ENCODE measurements at places on chromosomes 16 and 17.
A peak's percentile ranks its signal among the peaks of the same experiment; 100 is the strongest.

- no peak for DNase-seq
Measured at GRCh38 chr17:9225305-9226101, 204.2 kb downstream of the NTN1 start.

- no peak for DNase-seq
Measured at GRCh38 chr17:40190197-40191021, 13.1 kb downstream of the RAPGEFL1 start.

GRCh38 chr17:3535253-3535995 is 22.2 kb downstream of the TRPV3 start:
- peak; percentile 23 for DNase-seq

GRCh38 chr16:11439790-11440656 is 94.8 kb downstream of the RMI2 start:
- DNase-seq = no peak

- DNase-seq = no peak
Measured at GRCh38 chr16:30524575-30525568, 1.5 kb downstream of the ZNF768 start.

- no peak for DNase-seq
Measured at GRCh38 chr16:69171325-69172084, 15.5 kb upstream of the SNTB2 start.

DNA sequence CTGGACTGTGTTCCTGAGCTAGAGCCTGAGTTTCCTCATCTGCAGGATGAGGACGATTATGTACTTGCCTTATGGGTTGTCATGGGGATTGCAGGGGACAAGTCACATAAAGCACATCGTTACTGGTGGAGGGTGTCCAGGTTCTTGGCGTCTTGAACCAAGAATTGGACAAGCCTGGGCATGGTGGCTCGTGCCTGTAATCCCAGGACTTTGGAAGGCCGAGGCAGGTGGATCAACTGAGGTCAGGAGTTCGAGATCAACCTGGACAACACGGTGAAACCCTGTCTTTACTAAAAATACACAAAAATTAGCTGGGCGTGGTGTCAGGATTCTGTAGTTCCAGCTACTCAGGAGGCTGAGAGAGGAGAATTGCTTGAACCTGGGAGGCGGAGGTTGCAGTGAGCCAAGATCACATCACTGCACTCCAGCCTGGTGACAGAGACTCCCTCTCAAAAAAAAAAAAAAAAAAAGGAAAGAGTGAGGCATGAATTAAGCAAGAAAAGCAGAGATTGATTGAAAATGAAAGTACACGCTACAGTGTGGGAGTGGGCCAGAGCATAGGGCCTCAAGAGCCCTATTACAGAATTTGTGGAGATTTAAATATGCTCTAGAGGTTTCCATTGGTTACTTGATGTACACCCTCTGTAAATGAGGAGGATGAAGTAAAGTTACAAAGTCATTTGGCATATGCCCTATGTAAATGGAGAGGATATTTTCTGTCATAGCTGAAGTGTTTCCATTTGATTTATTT is 30.7 kb downstream of the ADGRG5 start:
- no peak for DNase-seq

DNA sequence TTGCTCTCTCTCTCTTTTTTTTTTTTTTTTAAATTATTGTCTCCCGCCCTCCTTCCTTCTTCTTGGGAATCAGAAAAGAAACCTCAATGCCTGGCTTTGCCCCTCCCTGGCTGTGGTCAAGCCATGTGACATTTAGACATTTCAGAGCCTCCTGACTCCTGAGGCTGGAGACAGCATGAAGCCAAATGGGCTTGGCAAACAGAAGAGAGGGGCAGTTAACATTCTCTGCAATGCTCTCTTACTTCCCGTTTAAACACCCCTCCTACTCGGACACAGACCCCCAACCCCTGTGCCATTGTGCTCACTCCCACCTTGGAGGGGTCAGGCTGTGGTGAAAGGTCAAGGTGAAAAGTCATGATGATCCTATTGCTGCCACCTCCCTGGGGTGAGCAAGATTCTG is 14.7 kb upstream of the MEOX1 start:
- no peak for DNase-seq

- no peak for DNase-seq
Measured at GRCh38 chr17:28173801-28174200, 131.3 kb downstream of the NLK start.

DNA sequence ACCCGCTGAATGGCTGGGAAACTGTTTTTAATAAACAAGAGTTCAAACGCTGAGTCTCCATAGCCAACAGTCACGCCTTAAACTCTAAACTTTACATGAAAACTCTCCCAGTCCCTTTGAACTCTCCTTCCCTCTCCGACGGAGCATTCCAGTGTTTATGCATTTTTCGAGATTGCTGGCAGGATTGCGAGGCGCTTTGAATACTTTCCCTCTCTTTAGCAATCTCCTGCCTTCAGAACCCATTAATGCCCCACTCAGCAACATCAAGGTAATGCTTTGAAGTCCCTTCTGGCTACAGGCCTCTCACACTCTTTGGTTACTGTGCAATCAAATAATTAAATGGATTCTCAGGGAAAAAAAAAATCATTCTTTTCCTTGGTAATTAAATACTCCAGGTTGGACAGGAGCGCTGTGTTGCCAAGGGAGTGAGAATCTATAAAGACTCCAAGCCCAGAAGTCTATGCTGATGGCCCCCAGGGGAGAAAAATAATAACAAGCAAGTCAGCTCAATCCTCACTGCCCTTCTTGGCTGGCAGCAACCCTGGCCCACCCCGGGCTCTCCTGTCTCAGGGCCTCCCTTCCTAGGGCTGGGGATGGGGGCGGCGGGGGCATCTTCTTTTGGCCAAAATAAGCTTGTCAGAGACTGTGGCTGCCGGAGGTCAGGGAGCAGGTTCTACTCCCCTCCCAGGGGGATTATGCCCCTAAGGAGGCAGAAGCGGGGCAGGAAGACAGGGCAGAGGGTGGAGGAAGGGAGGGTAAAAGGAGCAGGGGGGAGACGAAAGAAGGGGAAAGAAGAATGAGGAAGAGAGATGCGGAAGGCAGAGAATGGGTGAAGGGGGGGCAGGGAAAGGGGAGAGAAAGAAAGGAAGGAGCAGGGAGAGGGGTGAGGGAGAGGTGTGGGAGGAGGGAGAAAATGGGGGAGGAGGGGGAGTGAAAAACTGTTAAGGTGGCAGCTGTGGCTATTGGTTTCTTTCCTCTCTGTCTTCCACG is 45.2 kb downstream of the AXIN2 start:
- no peak for DNase-seq

DNA sequence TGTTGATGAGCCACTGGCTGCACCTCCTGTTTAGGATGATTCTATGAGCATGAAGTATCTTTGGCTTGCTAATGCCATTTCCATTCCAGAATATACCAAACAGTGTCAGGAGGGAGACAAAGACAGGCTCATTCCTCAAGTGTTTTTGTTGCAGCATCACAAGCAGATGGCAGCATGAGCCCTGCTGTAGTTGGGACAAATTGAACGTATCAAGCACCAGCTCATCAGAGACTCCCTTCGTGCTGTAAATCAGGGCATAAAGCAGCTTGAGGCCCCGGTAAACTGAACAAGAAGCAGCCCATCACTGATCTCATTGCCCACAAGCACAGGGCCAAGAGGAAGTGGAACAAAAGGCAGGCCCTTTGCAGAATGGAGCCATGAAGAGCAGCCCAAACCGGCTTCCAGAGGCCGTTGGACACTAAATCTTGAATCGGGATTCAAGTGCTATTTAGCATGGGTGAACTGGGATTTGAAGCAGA is 45.9 kb upstream of the HS3ST3A1 start:
- DNase-seq = no peak

- no peak for DNase-seq
Measured at GRCh38 chr17:10041916-10042588, 137.0 kb upstream of the RCVRN start.

DNA sequence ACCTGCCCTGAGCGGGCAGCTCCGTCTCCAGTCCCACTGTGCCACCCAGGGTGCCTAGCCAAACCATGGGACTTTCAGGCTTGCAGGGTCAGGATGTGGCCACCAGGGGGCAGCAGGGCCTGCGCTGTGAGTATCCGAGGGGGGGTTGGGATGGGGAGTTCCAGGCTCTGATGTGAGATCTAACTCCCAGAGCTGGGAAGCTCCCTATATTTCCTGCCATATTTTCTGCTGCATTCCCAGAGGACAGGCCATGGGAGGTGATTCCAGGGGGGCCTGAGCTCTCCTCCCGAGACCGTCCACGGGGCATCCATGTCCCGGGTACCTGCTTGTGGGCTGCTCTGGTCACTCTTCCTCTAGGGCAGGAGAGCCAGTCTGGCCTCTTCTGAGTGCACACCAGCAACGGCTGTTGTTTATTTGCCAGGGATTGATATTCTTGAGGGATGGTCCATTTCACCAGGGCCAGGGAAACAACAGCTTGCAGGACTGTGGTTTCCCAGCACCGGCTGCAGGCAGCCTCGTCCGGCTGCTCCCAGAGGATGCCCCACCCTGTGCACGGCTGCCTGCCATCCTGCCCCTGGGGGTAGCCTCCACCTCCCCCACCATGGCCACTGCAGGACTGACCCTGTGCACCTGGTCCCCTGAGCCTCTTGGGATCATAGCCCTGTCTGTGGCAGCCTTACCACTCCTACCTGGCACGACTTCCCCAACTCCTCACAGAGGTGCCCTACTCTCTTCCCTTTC is 1.2 kb downstream of the GPR142 start:
- peak; percentile 59 for DNase-seq

- DNase-seq = no peak
Measured at GRCh38 chr16:63719926-63720325, 1401.9 kb downstream of the CDH11 start.

DNA sequence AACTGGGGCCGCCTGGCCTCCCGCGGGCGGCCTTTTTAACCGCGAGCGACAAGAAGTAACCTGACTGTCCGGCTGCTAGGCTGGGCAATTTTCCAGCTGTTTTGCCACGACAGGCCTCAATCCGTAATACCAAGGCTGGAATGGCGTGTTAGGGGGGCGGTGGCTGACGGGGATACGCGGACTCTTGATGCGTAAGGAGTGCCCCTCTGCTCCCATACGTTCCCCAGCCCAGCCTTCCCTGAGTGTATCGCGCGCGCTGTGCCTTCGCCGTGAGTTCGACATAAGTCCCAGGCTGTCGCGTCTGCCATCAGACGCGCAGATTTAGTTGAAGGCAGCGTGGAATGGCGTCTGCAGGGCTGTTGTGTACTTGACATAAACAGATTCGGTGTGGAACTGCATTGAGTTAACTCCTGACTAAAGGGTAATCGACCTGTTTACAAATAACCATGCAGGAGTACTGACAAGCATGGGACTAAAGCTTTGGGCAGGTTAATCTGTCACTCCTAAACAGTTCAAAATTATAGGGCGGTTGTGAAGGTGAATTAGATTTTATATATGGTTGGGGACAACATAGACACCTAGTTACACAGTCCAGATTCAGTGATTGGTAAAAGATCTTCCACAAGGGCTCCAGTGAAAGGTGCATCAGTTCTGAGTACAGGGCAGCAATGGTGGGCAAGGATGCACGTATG is 16.6 kb upstream of the ERN1 start:
- DNase-seq = peak; percentile 52

DNA sequence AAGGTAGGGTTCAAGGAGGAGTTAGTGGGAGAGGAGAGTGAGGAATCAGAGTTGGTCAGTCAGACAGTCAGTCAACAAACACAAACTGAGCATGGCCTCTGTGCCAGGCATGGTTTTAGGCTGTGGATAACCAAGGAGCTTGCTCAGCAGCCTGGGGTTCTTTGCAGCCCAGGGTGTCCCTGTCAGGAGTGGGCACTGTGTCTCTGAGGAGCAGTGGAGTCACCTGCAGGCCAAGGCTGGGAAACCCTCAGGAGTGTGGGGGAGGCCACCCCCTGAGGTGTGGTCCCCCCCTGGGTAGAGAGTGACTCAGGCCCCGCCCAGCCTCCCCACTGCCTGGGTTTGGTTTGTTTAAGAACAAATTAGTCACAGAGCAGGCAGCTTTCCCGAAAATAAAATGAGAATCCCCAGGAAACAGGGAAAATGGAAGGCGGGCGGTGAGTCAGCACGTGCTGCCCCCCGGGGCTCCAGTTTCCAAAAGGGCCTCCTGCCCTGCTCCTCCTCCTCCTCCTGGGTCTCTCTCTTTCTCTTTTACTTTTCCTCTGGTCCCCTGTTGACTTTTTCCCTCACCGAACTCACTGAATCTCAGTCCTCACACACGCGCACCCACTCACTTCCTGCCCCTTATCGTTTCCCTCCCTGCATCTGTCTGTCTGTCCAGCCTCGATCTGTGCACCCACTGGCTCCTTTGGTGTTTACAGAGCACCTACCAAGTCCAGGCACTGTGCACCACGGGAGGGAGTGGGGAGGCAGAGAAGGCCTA is 44.3 kb downstream of the SOCS3 start:
- DNase-seq = peak; percentile 21

- DNase-seq = no peak
Measured at GRCh38 chr17:55263569-55264277, 1.0 kb upstream of the HLF start.

DNA sequence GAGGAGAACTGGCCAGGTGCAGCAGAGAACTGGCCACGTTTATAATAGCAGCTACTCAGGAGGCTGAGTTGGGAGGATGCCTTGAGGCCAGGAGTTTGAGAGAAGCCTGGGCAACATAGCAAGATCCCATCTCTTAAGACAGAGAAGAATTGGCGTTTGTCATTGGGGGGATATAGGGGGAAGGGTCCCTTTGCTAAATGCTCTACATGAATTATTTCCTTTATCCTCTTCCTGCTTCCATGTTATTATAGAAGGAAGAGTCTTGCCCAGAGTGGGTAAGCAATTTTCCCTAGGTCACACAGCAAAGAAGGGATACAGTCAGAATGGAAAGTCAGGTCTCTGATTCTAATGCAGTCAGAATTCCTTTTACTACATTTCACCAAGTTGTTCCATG is 68.0 kb downstream of the MYH11 start:
- DNase-seq = no peak

DNA sequence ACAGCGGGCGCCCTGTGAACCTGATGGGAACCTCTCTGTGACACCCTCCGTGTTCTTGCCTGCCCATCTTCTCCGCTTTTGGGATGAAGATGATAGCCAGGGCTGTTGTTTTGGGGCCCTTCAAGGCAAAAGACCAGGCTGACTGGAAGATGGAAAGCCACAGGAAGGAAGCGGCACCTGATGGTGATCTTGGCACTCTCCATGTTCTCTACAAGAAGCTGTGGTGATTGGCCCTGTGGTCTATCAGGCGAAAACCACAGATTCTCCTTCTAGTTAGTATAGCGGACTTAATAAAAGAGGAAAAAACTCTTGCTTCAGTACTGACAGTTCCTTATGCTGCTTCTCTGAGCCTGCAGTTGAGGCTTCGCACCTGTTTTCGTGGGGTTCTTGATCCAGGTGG is 10.5 kb downstream of the CDK5RAP3 start:
- no peak for DNase-seq

GRCh38 chr16:49739381-49739780 is 116.5 kb downstream of the ZNF423 start:
- no peak for DNase-seq

- DNase-seq = no peak
Measured at GRCh38 chr17:78082988-78083387, 45.6 kb downstream of the TMC6 start.

DNA sequence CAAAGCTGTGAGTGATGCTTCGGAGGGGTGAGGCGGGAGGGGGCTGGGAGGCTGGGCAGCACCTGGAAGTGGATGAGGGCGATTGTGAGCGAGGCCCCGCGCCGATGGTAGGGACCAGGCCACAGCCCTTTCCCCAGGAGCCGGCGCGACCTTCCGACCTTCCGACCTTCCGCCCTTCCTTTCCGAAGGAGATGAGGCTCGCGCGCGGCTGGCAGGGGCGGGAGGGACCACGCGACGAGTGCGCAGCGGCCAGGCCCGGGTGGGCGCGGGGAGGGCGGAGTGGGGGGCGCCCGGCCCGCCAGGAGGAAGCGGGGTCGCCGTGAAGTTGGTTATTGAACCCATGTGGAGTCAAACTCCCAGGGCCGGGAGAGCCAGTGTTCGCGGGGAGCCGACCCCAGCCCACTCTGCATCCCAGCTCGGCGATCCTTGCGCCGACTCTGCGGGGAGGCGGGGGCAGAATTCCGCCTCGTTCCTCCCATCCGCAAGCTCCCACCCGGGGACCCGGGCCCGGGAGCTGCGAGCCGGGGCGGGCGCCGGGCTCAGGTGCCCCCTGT is 56.6 kb downstream of the RAP1GAP2 start:
- no peak for DNase-seq
